Activated naive CD4-positive, alpha-beta T cell treated with anti-CD3 and anti-CD28 coated beads, Interleukin-2, amount 10 ng/mL, durations not matched to agents 7 days and 5 days (primary cell): ENCODE measurements at places on chromosomes 5 and 9.

DNA sequence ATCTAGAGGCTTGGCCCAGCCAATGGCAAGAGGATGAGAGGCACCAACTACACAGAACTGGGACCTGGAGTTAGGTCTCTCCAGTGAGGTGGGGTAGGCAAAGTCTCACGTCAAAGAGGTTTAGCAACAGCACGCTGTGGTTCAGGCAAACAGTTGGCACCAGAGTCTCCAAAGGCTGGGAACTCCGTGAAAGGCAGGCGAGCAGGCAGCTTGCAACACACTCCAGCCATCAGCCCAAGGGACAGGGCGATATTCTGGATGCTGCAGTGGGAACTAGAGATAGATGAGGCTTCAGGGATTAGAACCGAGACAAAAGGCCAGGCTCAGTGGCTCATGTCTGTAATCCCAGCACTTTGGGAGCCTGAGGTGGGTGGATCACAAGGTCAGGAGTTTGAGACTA, 129.1 kb downstream of the PDZD2 start:
- no peak for DNase-seq

GRCh38 chr9:118295413-118295812, 591.2 kb downstream of the TLR4 start:
- DNase-seq = no peak

DNA sequence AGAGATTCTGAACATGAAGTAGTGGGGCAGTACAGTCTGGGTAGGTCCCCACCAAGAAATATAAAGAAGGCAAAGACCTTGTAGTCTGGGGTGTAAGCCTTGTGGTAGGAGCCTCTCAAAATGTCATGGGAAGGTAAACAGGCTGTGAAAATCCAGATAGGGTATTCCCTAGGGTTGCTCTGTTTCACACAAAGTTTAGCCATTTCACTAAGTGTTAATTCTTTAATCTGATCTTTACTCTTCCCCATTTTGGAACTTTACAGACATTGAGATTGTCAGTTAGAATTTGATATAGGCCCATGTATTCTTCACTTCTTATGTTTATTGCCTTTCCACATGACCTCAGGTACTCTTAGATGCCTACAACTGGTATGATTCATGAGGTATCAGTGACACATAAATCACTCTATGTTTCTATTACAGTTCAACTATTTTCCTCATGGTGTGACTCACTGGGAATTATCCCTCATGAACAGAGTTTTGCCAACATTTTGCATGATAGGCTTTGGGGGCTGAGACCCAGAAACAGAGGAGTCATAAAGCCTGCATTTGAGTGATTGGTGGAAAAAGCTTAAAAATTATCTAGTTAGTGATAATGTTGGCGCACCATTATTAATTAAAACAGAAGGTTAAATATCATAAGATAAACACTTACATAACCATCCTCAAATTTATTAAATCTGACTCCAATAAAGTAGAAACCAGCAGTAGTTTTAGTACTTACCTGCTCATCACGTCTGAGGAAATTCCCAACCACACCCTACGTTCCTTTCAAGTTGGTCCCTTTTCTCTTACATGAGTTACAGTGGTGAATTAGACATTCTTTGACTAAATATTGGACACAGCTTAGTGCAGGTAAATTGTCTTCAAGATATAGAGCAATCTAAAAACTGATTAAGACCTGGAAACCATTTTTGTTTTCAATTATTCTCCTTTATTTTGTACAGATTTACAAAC, 399.8 kb upstream of the MEF2C start:
- DNase-seq = no peak

DNA sequence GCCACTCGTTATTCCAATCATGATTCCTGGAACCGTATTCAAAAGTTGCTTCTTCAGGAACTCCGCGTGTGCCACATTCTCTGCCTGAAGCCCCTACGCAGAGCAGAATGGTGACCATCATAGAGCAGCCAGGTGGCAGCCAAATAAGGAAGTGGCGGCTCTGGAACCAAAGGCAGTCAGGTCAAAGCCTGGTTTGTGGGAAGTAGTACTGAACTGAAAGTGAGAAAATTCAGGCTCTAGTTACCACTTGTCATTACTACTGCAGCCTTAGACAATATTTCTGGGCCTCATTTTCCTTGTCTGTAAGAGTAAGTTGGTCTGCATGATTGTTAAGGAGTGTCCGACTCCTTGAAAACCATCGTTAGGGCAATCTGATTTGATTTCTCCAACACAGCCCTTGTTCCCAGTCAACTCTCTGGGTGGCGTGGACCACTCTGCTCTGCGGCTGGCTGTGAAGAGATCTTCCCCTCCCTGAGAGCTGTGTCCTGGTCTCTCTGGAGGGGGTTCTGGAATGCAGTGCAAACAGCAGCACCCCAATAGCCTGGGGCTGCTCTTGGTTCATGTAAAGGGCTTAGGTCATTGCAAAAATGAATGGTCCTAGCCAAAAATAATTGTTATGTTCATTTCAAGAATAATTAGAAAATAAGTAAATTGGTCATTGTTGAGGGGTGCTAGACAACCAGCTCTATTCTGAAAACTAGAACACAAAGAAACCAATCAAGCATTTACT, 102.4 kb downstream of the MED27 start:
- DNase-seq = no peak

- no peak for DNase-seq
Measured at GRCh38 chr9:31005086-31005665, 1379.3 kb upstream of the ACO1 start.

DNA sequence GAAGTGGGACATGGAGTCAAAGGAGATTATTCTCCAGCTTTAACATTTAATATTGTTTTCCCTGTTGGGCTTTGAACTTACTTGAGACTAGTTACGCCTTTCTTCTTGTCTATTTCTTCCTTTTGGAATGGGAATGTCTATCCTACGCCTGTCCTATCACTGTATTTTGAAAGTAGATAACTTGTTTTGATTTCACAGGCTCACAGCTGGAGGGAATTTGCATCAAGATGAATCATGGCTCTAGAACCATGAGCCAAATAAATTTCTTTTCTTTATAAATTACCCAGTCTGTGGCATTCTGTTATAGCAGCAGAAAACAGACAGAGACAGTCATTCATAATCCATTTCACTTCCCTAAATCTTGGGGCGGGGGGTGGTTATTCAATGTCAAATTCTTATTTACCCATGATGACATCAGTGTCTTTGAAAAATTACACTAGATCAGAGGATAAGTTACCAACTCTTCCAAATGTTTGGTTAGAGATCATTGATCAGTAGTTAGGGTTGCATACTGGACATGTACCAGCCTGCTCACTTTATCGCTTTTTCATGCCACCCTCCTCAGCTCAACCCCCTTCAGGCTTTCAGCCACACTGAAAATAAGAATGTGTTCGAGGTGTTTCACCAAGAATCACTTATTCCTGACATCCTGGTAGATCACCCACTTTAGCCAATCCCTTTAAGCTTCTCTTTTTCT, 419.6 kb upstream of the PIK3R1 start:
- DNase-seq = no peak

GRCh38 chr9:105194234-105194633, 50.2 kb upstream of the SLC44A1 start:
- DNase-seq = no peak

DNA sequence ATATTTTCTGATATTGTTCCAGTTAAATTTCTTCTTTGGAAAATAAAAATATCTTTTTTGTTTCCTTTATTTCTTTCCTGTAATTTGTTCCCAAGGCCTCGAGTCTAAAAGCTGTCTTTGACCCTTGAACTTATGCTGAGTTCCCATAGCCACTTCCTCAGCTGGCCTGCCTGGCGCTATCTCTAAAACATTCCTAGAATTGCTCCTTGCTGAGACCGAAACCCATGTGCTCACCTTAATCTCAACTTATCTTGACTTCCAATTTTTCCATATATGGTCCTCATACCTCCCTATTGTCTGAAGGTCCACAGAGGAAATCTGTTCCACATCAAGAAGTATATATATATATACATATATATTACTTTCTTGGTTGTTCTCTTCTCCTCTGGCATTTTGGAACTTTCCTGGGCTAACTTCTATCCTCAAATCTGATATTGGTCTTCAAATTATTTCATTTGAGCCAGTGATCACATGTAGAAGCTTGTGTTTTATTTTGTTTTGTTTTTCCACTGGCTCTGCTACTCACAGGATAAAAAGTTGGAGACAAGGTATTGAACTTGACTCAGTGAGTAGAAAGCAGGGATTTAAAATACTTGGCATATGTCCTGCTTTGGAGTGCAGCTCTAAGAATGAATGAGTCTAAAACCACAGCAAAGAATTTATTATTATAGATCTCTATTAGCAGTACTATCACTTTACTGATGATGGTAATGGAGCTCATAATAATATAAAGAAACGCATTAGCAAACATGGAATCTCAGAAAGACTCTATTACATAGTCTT, 45.2 kb downstream of the ENC1 start:
- DNase-seq = no peak

- DNase-seq = no peak
Measured at GRCh38 chr9:96617439-96618185, 2.0 kb downstream of the CDC14B start.

GRCh38 chr9:127711226-127711701, 4.2 kb downstream of the PTRH1 start:
- DNase-seq = peak; percentile 44

DNA sequence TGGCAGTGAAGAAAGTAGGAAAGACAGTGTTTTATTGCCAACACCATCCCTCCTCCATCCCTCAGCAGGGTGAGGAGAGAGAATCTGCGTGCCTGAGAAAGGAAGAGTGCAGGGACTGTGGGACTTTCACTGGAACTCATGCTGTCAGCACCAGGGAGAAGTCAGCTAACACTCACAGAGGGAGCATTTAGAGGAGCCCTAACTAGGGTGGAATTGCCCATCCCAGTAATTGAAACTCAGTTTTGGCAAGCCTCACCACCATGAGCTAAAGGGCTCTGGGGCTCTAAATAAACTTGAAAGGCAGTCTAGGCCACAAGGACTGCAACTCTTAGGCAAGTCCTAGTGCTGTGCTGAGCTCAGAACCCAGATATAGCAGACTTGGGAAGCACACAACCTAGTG, 622.3 kb downstream of the SEMA5A start:
- no peak for DNase-seq

DNA sequence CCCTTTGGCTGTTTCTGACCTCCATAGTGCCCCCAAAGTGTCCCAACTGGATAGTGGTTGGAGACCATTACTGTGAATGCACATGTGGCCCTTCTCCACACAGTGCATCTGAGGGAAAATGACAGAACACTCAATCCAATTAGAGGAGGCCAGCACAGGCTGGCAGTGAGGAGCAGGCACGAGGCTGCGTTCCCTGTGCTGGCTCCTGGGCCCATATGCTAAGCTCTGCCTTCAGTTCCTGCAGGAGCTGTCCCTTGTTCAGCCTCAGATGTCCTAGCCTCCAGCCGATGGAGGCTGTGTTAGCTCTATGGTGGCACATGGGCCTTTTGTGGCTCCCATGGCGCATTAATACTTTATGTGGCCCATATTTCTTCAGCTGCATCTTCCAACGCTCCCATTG, 35.8 kb downstream of the ALG2 start:
- no peak for DNase-seq

- no peak for DNase-seq
Measured at GRCh38 chr9:530681-531080, 310.8 kb upstream of the DMRT1 start.

GRCh38 chr5:134432174-134432573, 20.5 kb upstream of the CDKN2AIPNL start:
- DNase-seq = no peak

GRCh38 chr5:95374061-95374460, 17.1 kb upstream of the FAM81B start:
- no peak for DNase-seq

DNA sequence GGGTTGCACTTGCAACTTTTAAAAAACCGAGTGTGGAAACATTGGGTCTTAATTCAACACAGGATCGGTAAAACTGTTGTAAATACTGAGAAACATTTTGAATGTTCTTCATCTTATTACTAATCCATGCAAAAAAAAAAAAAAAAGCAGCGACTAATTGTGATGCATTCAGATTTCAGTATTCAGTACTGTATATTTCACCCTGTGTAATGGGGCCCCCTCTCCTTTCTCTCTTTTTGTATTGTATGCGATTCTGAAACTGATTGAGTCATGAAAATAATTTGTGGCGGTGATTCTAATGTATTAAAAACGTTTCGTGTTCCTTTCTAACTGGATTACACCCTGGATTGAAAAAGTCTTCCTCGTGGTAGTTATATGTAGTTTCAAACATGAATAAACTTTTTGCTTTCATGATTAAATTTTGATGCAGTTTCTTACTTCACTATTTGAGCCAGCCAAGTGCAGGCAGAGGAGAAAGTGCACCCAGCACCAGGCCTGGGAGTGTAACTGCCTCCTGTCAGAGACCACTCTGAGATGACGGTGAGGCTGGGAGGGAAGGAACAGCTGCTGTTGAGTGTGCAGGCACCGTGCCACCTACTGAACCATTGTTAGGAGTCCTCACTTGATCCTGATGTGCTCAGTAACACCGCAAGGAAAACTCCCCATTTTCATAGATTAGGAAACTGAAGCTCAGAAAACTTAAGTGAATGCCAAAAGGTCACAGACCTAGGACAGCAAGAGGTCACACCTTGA, 220.0 kb downstream of the PBX3 start:
- DNase-seq = no peak

DNA sequence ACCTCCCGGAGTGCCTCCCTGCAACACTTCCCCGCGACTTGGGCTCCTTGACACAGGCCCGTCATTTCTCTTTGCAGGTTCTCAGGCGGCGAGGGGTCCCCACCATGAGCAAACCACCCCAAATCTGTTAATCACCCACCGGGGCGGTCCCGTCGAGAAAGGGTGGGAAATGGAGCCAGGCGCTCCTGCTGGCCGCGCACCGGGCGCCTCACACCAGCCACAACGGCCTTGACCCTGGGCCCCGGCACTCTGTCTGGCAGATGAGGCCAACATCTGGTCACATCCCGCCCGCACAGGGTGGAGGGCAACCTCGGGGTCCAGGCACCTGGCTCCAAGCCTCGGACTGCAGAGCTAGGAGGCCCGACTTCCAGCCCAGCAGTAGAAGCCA, 776 bp upstream of the TERT start:
- DNase-seq = peak; percentile 16

DNA sequence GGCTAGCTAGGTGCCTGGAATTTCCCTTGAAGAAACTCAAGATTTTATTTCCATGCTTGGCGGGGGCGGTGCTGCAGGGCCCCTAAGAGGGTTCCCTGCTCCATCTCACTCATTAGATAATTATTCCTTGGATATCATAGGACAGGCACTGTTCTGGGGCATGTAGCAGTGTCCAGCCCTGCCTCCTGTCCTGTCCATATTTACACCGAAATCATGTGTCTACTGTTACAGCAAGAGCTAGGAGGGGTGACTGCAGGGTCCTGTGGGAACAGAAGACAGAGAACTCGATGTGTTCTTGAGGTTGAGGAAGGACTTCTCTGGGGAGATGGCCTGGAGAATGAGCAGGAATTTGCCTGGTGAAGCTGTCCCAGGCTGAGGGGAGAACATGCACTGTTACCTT, 96.6 kb downstream of the CYFIP2 start:
- no peak for DNase-seq

GRCh38 chr5:139386050-139386438, 2.9 kb upstream of the SLC23A1 start:
- DNase-seq = no peak

GRCh38 chr9:74598874-74599273, 101.7 kb downstream of the RORB start:
- DNase-seq = no peak

- no peak for DNase-seq
Measured at GRCh38 chr9:90903766-90904424, 102.3 kb downstream of the SYK start.

- no peak for DNase-seq
Measured at GRCh38 chr9:68781928-68782327, 76.9 kb downstream of the PIP5K1B start.
